A549 treated with AZD2906 at 1 μM for 4 hours (cell line): ENCODE measurements at places on chromosomes 13 and 19. TPM values are rescaled to one million over a fixed set of nuclear protein-coding genes. Genes with fewer than 3 reads are reported as not detected.

FPR3 gene
- not detected in 5 replicates for total RNA-seq

FUT1 gene
- total RNA-seq = 0.04 to 0.13 TPM (median 0.06 TPM) in 5 replicates

LILRA2 gene
- not detected in 5 replicates for total RNA-seq

MEDAG gene
- 0.13 to 0.36 TPM (median 0.32 TPM) in 5 replicates for total RNA-seq

FBXL12 gene
- 12.1 to 15.1 TPM (median 14.6 TPM) in 5 replicates for total RNA-seq

RPS28 gene
- total RNA-seq = 383 to 995 TPM (median 918 TPM) in 5 replicates

NTF4 gene
- total RNA-seq = 0.29 to 0.78 TPM (median 0.66 TPM) in 5 replicates

OR7C1 gene
- not detected in 5 replicates for total RNA-seq

PROZ gene
- not detected in 5 replicates for total RNA-seq

FCAR gene
- total RNA-seq = not detected in 5 replicates

PRX gene
- total RNA-seq = 1.1 to 1.8 TPM (median 1.3 TPM) in 5 replicates

FFAR3 gene
- total RNA-seq = 0.08 TPM in 1 of 5 replicates, not detected in the others

KIR3DL1 gene
- total RNA-seq = not detected in 5 replicates

HDGFL2 gene
- 25.2 to 29.7 TPM (median 26.5 TPM) in 5 replicates for total RNA-seq

TPTE2 gene
- not detected in 5 replicates for total RNA-seq

ZNF799 gene
- total RNA-seq = 1.3 to 1.9 TPM (median 1.5 TPM) in 5 replicates

CBARP gene
- total RNA-seq = 2.7 to 5.1 TPM (median 4.3 TPM) in 5 replicates

UQCR11 gene
- 80.7 to 191 TPM (median 167 TPM) in 5 replicates for total RNA-seq

PGLYRP2 gene
- 0.03 TPM in 1 of 5 replicates, not detected in the others for total RNA-seq

KLF2 gene
- total RNA-seq = 13.1 to 34.2 TPM (median 27.7 TPM) in 5 replicates

C1QTNF9 gene
- total RNA-seq = not detected in 5 replicates

ADPRHL1 gene
- total RNA-seq = 13.8 to 18.6 TPM (median 14.8 TPM) in 5 replicates

TUBA3C gene
- total RNA-seq = 0.07 to 0.11 TPM (median 0.11 TPM) in 3 of 5 replicates, not detected in the others

ATP4B gene
- total RNA-seq = not detected in 5 replicates

LMTK3 gene
- total RNA-seq = 2.5 to 5.4 TPM (median 5.0 TPM) in 5 replicates

PLEKHF1 gene
- 5.5 to 8.5 TPM (median 7.7 TPM) in 5 replicates for total RNA-seq

LILRB4 gene
- total RNA-seq = not detected in 5 replicates
